ENCODE measurements at places on chromosomes 16 and 17.

DNA sequence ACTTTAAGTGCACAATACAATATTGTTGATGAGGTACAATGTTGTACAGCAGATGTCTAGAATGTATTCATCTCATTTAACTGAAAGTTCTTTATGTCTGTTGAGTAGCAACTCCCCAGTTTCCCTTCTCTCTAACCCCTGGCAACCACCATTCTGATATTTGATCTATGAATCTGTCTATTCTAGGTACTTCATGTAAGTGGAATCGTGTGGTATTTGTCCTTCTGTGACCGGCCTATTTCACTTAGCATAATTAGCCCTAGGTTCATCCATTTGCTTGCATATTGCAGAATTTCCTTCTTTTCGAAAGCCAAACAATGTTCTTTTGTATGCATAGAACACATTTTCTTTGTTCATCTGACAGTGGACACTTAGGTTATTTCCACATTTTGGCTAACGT, 10.8 kb downstream of the RGS9 start:
- DNase-seq: no peak

DNA sequence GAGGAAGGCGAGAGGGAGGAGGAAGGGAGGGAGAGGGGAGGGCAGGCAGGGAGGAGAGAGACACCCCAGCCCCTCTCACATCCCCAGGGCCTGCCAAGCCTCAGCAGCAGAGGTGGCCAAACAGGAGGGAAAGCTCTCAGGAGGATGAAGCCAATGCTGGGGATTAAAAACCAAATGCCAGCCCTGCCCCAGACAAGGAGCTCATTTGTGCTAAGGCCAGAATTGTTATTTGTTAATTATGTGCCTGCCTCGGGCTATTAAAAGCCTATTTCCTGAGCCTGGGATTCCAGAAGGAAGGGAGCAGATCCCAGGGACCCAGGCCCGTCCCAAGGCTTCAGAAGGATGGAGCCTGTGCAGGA, 27.9 kb upstream of the GINS2 start:
- DNase-seq: no peak

DNA sequence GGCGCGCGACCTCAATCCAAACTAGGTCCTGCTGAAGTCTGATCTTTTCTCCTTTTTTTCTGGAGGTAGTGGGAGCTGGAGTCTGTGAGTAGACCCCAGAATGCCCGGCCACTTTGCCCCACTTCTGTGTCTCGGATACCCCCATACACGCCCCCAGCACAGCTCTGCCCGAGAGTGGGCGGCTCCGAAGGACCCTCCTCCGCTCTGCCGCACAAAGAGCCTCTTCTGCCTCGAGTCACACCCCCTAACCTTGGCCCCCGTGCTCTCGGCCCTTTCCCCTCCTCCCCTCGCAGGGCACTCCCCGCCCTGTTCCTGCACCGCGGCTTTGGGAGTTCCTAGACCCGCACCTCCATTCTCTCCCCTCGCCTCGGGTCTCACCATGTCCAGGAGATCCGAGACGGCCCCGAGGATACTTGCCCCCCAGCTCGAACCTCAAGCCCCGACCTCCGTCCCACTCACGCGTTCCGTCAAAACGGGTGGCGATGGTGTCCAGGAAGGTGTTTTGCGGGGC, 476 bp downstream of the KCNH4 start:
- DNase-seq: no peak

DNA sequence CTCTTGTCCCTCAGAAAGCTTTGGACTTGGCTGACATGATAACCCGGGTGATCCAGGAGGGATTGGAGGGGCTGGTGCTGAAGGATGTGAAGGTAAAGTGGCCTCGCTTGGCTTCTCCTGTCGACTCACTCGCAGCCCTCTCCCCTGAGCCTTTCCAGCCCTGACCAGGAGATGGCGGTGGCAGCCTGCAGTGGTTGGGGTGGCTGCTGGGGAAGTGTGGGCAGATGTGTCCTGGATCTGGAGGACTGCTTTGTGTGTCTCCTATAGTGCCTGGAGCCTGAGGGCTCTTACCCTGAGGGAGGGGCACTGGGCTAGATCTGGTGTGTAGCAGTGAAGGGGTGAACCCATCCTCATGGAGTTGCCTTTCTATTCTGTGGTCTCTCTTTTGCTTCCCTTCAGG, 17.9 kb downstream of the LIG3 start:
- peak; percentile 17 for DNase-seq

GRCh38 chr16:67430504-67430976, 381 bp upstream of the HSD11B2 start:
- no peak for DNase-seq

- DNase-seq: no peak
Observed at GRCh38 chr17:77528516-77529327, 388.0 kb downstream of the SEC14L1 start.

- no peak for DNase-seq
Observed at GRCh38 chr17:35297666-35298065, 54.8 kb downstream of the SLFN5 start.

GRCh38 chr17:47735536-47736011, 2.5 kb downstream of the TBX21 start:
- no peak for DNase-seq

GRCh38 chr16:15855704-15856003, 1.2 kb downstream of the MYH11 start:
- DNase-seq: no peak

- DNase-seq: no peak
Observed at GRCh38 chr17:29584452-29585079, 4.9 kb downstream of the GIT1 start.

DNA sequence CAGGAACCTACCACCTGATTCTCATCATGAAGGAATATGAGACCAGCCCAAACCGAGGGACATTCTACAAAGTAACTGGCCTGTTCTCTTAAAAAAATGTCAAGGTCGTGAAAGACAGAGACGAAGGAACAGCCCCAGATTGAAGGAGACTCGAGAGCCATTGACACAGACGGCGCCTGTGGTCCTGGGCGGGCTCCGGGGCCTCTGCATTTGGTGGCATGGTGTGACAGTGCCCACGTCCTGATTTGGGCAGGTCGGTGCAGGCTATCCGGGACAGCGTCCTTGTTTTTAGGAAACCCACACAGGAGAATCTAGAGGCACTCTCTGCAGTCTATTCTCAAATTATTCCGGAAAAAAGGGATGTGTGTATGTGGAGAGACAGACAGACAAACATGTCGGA, 64.1 kb downstream of the ADCY9 start:
- no peak for DNase-seq

DNA sequence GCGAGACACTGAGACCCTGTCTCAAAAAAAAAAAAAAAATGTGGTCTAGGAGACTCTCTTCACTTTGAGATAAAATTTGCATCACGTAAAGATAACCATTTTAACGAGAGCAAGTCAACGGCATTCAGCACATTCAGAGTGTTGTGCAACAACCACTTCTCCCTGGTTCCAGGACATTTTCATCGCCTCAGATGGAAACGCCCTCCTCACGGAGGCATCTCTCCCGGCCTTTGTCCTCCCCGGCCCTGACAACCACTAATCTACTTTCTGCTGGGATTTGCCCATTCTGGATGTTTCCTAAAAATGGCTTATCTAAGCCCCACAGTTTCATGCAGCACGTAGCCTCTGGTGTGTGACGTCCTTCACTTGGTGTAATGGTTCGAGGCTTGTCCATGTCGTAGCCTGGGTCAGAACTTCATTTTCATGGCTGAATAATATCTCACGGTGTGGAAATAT, 6.4 kb upstream of the NPRL3 start:
- DNase-seq: no peak

DNA sequence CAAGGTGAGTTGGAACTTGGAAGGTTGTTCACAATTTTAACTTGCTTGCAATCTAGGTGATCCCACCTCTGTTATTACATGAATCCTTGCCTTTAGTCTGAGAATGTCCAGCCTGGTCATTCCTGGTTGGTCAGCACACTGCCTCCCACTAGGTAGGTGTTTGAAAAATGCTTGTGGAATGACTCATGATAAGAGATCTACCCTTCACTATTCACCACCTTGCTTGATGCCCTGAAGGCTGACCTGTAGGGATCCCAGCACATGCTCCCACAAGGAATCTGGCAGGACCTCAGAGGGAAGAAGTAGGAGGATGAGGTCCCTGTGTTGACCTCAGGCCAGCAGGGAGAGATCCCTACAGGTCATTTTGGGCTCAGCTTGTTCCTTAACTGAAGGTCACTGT, 30.2 kb upstream of the ABCA3 start:
- DNase-seq: no peak

DNA sequence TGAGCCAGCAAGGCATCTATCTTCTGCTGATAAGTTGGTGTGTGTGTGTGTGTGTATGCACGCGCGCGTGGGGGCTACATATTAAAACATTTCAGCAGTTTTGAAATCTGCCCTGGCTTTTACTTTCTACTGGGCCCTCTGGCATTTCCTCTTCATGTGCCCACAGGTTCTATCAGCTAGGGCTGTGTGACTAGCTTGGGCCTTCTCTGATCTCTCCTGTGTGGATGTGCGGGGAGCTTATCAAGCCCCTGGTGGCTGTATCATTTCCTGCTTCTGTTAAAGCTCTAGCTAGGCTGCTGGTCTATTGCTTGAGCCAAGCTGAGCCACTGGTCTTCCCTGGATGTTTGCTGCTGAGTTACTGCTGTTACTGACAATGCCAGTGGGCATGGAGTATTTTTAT, 132.5 kb downstream of the AATF start:
- DNase-seq: no peak

DNA sequence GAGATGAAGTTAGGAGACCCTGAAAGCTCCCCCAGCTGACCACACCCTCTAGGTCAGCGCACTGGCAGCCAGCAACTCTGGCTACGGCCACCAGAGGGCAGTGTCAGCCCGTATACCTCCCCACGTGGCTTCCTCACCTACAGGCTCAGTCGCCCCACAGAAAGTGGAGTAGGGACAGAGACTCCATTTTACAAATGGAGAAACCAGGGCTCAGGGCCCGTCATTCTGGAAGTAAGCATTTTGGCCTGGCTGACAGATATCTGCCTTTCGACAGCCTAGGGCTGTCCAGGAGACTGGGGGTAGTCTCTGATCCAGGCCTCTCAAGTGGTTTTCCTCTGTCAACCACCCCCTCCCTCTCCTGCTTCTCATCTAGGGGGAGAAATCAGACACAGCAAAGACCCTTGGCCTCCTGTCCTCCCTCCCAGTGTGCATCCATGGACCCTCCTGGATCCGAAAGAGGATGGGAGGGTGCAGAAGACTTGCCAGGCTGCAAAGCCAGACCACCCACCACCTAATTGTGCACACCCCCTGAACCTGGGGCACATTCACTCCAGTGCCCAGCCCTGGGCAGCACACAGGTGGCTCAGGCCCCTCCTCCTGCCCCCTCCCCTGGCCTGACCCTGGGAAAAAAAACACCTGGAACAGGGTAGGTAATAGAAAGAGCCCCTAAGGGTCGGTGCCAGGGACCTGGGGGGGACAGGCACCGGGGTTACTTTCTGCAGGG, 3.8 kb upstream of the HAP1 start:
- DNase-seq: peak; percentile 22

GRCh38 chr16:80899809-80900592, 95.6 kb upstream of the CDYL2 start:
- peak; percentile 82 for DNase-seq

GRCh38 chr16:20903116-20903898, 2.7 kb downstream of the LYRM1 start:
- DNase-seq: no peak

- DNase-seq: no peak
Observed at GRCh38 chr16:3046641-3047386, 453 bp downstream of the MMP25 start.

DNA sequence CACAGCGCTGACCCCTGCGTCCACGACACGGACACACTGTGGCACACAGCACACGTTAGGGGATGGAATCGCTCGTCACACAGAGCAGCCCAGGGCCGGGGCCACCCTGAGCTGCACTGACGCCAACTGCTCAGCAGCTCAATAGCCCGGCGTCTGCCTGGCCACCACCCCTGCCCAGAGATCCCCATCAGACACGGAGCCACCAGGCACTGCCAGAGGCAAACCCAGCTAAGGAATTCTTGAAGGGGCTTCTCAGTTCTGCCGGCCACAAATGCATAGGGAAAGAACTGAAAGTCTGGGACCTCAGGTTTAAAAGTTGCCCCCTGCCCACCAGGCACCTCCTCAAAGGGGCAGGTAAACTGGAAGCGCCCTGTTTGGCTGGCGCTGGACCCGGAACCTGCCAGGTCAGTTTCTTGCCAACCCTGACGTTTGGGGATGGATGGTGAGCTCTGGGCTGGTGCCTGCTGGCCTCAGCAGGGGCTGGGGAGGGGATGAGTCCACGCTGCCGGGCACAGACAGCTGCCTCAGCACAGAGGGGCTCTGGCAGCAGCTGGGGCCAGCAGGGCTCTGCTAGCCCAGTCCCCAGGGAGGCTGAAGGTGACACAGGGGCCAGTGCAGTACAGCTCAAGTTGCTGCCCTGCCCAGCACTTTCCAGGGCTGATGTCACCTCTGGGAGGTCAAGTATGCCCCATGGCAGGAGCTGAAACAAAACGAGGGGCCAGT, 33.2 kb downstream of the TIMM22 start:
- no peak for DNase-seq

DNA sequence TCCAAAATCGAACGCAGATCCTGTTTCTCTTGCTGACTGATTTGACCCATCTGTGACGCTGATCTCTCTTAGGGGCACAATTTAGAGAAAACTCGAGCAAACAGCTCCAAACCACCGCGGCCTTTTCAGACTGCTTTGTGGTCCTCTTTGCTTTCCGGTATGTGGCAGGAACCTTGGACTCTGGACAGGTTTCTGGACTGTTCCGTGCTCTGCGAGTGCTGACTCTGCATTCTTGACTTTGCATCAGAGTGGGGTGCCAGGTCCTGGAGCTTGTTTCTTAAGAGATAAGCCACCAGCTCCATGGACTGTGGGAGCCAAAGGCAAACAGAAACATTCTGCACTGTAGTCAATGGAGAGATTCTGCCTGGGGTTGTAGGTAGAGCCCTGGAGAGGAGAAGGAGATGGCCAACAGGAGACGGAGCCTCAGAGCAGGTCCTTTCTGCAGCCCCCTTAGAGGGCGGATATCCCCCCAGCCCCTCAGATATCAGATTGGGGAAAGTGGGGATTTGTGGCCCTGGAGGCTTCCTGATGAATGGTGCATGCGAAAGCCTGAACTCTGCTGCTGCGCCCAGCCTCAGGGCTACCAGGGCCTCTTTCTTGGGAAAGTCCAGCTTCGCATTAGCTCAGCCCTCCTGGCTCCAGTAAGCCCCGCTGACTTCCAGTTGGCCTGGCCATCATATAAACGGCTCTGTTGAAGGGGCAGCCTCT, 65.6 kb downstream of the WIPI1 start:
- DNase-seq: no peak
